ENCODE measurements at places on chromosomes 16 and 17.
A peak's percentile ranks its signal among the peaks of the same experiment; 100 is the strongest.

- peak; percentile 89 for DNase-seq
Observed at GRCh38 chr17:7294614-7295153, at the start of gene YBX2. Gene YBX2 (minus strand): TSS chr17:7294639. CDS start chr17:7294500, 139 bp downstream.

DNA sequence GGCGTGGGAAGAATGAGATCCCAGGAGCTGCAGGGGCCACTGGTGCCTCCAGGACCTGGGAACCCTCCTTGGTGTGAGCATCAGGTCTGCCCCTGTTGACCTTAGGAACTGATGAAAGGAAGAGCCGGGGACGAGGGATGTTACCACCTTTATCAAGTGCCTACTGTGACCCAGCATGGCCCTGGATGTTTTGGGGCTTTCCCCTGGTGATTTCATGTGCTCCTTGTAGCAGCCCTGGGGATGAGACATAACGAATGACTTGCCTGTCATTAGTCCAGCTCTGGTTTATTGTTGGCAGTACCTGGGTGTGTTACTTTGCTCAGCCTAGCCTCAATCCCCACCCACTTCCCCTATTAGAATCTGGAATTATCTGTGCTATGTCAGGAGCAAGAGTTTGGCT lies 39.9 kb downstream of the WSCD1 start:
- no peak for DNase-seq

DNA sequence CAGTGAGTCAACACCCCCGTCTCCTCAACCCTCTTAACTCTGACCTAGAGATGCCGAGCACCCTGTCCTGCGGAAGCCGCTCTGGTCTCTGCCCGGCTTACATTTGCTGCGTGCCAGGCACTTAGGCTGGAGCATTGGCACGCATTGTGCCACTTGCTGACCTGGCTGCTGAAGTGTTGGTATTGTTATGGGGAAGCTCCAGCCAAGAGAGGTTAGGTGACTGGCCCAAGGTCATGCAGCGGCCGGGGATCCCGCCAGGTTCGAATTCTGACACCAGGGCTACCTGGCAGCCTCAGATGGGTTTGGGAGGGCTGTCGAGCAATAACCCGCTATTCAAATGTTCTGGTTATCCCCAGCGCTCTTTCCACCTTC lies 5.0 kb upstream of the HSD17B1 start:
- DNase-seq = no peak

GRCh38 chr16:76222087-76222486 lies 55.1 kb upstream of the CNTNAP4 start:
- no peak for DNase-seq

DNA sequence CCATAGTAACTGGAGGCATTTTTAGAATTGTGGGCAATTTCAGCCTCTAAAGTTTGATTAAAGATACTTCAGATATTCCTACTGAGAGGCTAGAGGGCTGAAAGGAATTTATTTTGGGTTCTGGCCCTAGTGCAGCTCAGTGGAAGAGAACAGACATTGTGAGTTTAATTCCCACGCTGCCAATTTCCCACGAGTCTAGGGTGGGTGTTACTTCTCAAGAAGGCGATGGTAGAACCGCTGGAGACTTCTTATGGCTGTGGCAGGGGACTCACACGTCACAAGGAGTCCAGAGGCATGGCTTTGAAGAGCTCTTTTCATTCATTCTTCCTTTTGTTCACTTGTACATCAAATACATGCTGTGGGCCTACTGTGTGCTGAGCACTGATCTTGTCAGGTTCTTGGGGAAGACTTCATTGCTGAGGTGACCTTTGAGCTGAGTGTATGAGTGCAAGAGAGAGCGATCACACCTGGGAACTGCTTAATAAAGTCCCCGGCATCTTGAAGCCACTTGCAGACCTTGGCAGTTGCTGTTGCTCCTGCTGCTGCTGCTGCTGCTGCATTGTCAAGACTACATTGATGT lies 111.7 kb downstream of the WWOX start:
- no peak for DNase-seq

DNA sequence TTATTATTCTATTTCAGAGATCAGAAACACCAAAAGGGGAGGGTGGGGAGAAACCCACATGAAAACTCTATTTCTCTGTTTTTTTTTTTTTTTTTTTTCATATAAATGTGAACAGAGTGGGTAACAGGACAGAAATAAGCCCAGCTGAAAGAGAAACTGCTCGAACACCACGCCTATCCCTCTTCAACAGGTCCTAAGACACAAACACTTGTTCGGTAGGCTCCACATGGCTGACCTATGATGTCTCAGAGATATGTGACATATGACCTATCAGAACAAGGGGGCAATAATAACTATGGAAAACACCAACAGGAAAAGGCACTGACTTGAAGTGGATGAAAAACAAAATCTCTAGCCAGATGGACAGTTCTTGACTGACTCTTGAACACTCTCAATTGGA lies 44.8 kb downstream of the PARN start:
- DNase-seq = no peak

- DNase-seq = no peak
Observed at GRCh38 chr16:66895999-66896398, 15.7 kb downstream of the PDP2 start.

- DNase-seq = peak; percentile 92
Observed at GRCh38 chr16:67155295-67156142, 4.2 kb downstream of the TRADD start.

GRCh38 chr17:38628441-38628840 lies 22.7 kb upstream of the SRCIN1 start:
- no peak for DNase-seq

DNA sequence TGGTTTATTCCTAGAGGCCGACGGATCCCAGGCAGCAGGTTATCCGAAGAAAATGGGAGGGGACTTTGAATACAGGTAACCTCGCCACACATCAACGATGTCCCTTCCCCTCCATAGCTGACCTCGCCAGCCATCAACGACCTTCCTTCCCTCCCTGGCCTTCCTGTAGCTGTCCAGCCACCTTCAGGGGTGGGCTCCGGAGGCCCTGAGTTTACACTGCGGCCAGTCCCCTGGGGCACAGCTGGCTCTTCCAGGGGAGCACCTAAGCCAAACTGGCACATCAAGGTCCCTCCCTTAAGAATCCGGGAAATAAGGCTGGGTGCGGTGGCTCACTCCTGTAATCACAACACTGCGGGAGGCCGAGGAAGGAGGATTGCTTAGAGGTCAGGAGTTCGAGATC lies 10.1 kb upstream of the RPH3AL start:
- no peak for DNase-seq

DNA sequence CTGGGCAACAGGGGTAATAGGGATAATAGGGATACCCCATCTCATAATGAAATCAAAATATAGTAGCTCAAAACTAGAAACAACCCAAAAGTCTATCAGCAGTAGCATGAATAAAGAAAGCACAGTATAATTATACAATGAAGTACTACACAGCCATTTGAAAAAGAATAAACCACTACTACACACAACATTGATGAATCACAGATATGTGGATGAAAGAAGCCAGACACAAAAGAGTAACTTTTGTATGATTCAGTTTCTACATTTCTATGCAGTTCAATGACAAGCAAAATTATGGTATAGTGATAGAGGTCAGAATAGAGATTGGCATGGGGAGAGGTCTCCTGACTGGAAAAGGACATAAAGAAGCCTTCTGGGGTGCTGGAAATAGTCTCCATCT lies 2.8 kb upstream of the HOXB13 start:
- DNase-seq = no peak

DNA sequence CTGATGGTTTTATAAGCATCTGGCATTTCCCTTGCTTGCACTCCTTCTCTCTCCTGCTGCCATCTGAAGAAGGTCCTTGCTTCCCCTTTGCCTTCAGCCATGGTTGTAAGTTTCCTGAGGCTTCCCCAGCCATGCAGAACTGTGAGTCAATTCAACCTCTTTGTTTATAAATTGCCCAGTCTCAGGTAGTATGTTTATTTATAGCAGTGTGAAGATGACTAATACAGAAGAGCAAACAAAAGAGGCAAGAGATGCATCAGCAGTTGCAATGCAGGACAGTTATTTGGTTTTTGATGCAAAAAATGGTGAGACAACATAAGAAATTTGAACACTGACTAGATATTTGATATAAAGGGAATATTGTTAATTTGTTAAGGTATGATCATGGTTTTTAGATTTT lies 16.8 kb downstream of the TMEM100 start:
- DNase-seq = peak; percentile 6

- DNase-seq = no peak
Observed at GRCh38 chr16:66677179-66677578, 19.4 kb downstream of the CMTM4 start.

DNA sequence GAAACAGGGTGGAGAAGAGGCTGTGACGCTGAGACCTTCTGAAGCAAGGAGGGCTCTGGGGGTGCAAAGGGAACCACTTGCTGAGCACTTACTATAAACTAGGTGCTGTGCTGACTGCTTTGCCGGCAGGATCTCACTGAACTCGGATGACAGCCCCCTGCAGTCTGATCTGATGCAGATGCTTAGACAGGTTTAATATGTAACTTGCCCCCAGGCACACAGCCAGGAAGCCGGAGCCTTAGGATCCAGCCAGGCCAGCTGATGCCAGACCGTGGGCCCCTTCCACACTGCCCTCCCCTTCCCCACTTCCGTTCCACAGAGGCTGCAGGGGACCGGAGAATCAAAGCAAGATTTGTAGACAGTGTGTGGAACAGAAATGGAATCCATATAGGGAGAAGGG lies 23.1 kb downstream of the SPACA3 start:
- no peak for DNase-seq

GRCh38 chr17:38550661-38551060 lies 55.1 kb downstream of the SRCIN1 start:
- no peak for DNase-seq

- DNase-seq = no peak
Observed at GRCh38 chr17:10843811-10844210, 5.9 kb upstream of the PIRT start.

- DNase-seq = no peak
Observed at GRCh38 chr17:74415608-74416396, 16.1 kb upstream of the GPRC5C start.

GRCh38 chr17:50372222-50372757 lies 694 bp downstream of the MRPL27 start:
- no peak for DNase-seq

DNA sequence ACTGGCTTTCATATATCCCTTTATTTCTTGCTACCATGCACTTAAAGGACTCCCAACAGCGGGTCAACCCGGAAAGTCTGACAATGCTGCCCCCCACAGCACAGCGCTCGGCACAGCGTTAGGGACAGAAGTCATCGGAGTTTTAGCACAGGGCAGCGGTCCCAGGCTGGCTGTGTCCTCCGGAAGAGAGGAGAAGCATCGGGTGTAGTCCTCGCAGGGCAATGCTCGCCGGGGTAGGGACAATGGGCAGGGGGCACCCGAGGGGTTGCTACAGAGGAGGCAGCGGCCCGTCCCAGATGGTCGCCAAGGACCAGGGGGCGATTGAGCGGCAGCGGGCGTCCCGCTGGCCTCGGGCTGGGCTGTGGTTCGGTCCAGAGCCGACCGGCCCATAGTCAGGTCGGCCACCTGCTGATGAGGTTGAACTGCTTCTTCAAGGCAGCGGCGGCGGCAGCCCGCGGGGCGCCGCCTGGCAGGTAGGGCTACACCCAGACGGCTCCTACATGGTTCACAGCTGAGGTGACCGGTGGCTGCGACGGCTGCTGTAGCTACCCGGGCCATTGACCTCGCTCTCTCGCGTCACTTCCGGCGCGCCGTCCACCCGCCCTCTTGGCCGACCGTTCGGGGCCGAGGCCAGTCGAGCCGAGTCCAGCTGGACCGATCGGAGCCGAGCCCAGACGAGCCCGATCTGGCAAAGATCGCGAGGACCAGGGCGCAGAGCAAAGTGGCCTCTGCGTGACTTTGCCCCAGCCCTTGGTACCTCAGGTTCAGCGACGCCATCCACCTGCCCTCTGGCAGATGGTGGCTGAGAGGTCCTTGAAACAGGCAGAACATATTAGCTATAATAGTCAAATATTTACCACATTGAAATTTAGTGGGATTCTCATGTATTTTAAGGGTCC lies 4.7 kb upstream of the LCMT1 start:
- peak; percentile 95 for DNase-seq

GRCh38 chr17:65102788-65103187 lies 34.4 kb upstream of the RGS9 start:
- no peak for DNase-seq

DNA sequence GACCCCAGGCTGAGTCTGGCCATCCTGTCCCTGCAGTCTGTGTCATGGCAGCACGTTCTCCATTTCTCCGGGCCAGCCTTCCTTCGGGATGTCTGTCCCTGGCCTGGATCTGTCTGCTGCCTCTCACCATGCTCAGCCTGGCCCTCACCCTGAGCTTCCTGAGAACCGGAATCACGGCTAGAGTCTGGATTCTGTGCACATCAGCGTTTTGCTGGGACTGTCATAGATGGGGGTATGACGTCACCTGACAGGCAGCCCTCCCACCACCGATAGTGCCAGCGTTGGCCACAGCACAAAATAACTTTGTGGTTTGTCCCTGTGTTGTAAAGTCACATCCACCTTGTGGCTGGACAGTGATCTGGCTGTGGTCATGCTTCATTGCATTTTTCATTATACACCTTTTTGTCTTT lies 59.2 kb downstream of the B9D1 start:
- DNase-seq = no peak
